ENCODE measurements at places on chromosomes 5 and 9. TPM values are rescaled to one million over a fixed set of nuclear protein-coding genes. Genes with fewer than 3 reads are reported as not detected.

RASGEF1C gene
- total RNA-seq: not detected

GRCh38 chr9:80242022-80242421 is 670.3 kb downstream of the TLE4 start:
- no peak for DNase-seq

DNA sequence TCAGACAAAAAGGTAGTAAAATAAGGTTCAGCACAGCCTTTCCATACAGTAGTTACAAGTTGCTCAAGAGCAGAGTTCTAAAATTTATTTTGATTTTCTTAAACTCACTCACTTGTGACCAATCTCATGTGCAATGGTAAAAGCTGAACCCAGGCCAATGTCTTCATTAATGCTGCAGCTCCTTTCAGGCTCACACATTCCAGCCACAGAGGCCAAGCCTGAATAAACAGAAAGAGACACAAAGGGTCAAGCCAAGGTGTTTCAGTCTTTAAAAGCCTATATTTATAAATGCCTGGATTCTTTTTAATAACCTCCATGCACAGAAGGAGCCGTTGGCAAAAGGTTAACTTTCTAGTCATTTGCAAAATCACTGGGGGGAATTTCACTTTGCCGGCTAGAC is 152.5 kb downstream of the ADAMTS6 start:
- DNase-seq: no peak

DNA sequence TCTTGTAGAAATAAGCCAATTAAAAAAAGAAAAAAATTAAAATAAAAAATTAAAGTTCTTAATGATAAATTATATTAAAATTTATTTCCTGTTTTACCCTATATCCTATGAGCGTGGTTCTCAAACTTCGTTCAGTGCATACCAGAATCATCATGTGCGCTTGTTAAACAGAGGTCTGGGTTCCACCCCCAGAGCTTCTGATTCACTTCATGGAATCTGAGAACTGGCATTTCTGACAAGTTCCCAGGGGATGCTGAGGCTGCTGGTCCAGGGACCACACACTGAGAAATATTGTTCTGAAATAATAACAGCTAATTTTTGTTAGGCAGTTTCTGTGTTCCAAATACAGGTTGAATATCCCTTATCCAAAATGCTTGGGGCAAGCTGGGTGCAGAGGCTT is 79.3 kb downstream of the TMC1 start:
- DNase-seq: no peak

DNA sequence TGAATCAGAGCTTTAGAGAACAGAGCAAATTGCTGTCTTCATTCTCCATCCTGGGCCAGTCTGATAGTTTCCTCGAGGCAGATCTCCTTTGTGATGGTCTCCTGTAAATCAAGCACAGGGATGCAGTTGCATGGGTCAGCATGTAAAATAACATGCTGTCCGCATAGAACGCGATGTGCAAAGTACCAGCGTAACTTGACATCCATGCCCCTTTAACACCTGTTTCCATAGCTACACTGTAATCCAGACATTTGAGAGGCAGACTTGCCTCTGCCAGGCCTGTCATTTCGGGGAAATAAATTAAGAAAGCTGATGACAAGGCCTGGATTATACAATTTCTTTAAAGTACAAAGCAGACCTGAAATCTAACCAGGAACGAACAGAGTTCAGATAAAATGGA is 413.5 kb downstream of the TLE4 start:
- no peak for DNase-seq

All from upper lobe of right lung (tissue), 1 donor.